ENCODE measurements at places on chromosomes 11 and 22.
A peak's percentile ranks its signal among the peaks of the same experiment; 100 is the strongest.

DNA sequence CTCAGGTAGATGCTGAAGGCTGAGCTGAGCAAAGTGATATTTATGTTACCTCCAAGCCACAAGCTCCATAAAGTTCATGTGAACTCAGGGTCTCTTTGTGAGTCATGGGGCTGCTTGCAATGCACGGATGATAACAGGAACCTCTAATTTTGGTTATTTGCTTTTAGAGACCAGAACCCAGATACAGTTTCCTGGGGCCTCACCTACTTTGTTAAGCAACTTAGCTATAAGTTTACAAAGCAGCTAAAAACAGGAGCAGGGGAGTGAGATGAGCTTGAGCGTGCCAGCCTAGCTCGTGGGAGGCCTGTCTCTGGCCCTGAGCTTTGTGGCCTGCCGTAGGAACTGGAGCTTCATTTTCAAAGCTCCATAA is 29.2 kb downstream of the SREBF2 start:
- no peak for DNase-seq

DNA sequence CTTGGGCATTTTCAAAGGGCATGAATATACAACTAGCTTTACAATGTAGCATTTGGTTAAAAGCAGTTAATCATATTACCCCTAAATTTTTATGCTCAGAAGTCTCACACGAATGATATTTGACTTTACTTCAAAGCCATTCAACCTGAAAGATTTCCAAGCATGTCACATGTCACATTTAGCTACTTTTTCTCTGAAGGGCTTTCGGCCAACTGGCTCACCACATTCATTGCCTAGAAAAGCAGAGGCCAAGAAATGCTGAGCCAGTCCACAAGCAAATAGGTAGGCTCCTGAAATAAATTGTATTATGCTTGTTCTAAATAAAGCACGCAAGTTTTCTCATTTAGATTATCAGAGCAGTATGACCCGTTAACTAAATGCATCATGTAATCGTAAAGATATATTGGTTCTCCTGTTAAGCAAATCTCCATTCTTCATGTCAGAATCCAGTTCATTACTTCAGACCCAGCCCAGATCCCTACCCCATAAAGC is 30.6 kb downstream of the PAX6 start:
- DNase-seq: no peak

GRCh38 chr11:59551659-59552521 is 40.6 kb downstream of the OR4D9 start:
- DNase-seq: peak; percentile 87

GRCh38 chr11:92702037-92702804 is 267.2 kb upstream of the MTNR1B start:
- DNase-seq: peak; percentile 8

DNA sequence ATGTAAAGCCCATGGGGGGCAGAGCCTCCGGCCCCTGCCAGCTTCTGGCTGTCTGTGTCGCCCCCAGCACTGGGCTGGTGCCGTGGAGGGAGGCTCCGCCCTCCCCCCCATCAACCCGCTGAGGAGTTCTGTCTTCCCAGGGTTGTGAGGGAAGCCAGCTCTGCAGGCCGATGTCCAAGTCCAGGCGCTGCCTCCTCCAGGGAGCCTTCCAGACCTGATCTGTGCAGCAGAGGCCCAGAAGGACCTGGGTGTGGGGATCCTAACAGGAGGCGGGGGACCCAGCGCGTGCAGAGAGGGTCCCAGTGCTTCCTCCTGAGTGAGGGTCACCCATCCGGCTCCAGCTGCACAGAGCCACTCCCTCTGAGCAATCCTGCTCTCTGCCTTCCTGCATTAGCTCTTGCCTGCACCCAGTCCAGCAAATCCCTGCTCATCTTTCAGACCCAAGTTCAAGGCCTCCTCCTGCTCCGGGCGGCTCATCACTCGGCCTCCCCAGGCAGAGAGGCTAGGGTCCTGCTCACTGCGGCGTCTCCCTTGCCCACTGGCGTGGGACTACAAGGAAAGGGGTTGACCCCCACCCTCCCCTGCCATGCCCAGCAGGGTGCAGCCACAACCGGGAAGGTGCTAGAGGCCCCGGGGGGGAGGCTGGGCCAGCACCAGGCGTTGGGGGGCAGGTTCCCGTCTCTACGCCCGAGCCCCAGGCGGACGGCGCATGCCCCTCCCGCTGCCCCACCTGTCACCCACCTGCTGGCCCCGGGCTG is 16.4 kb downstream of the PRR33 start:
- DNase-seq: no peak

GRCh38 chr22:22576244-22576988 is 17.4 kb upstream of the PRAME start:
- DNase-seq: peak; percentile 27

- no peak for DNase-seq
Measured at GRCh38 chr11:131561972-131562371, 191.6 kb downstream of the NTM start.

DNA sequence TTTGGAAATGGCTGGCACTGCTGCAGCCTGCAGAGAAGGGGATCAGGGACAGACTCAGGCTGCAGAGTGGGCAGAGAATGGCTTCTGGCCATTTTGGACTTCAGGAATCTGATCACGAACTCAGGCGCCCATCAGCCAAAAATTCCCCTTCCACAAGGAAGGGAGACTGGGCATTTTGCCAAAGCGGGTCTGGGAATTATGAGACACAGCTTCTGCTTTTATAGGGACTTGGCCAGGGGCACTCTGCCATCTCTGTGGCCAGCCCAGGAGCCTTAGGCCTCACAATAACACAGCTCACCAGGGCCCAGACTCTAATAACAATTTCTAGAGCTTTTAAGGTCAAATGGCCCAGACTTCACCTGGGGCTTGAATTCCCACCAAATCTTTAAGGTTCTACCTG is 74.7 kb downstream of the CHST1 start:
- DNase-seq: peak; percentile 11

GRCh38 chr11:69013009-69013951 is at the start of gene MRGPRF:
MRGPRF (minus strand) TSS chr11:69013246; CDS start chr11:69009901, 3,345 bp downstream.
- peak; percentile 98 for DNase-seq

GRCh38 chr11:122863704-122864326 is 18.7 kb upstream of the JHY start:
- peak; percentile 72 for DNase-seq

DNA sequence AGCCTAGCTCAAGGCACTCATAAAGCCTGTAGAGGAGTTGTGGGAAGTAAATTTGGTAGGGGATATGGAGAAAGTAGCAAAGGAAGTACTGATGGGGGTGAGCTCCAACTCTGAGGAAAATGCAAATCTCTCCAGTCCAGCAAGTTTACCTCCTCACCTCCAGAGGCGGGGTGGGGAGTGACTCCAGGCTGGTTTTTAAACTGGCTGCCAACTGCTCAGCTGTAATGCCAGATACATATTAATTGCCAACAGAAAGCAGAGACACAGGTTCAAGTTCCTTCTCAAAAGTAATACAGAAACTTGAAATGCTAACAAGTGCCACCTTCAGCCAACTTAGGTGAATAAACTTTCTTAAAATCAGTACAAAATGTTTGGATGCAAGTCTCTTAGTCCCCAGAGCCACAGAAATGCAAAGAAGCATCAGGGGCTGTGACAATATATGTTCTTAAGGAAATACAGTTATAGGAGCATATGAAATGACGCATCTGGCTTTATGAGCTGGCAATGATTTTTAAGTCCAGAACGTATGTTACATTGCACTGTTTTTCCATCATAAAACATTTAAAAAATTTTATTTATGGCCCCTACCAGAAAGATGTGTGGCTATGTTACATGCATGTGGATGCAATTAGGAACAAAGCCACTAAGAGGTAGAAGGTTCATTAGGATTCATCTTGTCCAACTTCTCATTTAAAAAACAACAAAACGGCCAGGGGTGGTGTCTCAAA is 436.4 kb upstream of the CCDC90B start:
- DNase-seq: peak; percentile 91

GRCh38 chr11:14029440-14029839 is 66.9 kb downstream of the SPON1 start:
- DNase-seq: peak; percentile 32

GRCh38 chr11:105492010-105492409 is 117.9 kb upstream of the GRIA4 start:
- no peak for DNase-seq

DNA sequence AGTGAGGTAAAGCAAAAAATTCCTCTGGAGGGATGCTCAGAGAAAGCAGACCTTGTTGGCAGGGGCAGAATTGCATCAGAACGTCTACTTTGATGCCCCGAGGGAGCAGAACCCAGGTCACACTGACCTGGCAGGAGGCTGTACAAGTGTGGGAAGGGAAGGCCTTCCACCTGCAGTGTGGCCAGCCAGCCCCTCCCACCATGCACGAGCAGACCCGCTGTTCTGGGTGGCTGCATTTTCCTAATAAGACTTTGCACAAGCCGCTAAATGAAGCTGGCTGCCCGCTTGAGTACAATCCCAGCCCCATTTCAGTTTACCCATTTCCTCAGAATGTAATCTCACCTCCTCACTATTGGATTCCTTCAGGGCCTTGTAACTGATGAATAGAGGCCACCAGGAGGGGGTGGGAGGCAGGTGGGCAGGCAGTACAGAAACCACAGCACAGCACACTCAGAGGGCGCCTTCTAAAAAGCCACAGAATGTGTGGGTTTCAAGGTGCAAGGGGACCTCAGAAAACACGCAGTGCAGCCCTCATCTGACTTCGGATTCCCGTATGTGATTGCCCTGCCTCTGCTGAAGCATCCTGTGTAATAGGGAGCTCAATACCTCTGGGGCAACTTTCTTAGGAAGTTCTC is 316.6 kb downstream of the OPCML start:
- DNase-seq: no peak

DNA sequence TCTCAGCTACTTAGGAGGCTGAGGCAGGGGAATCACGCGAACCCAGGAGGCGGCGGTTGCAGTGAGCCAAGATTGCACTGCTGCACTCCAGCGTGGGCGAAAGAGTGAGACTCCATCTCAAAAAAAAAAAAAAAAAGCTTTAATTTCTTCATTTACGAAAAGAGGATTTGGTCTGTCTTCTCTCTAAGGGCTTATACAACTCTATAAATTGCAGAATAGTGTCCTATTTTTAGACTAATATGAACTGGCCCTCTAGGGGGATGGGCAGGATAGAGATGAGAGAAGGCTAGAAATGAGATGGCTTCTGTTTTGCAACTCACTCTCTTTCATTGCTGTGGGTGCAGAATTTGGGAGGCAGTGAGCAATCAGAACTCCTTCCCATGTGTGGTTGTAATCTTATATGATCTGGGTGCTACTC is 11.3 kb downstream of the MAML2 start:
- DNase-seq: no peak

GRCh38 chr11:86615487-86615886 is 56.9 kb downstream of the ME3 start:
- no peak for DNase-seq

DNA sequence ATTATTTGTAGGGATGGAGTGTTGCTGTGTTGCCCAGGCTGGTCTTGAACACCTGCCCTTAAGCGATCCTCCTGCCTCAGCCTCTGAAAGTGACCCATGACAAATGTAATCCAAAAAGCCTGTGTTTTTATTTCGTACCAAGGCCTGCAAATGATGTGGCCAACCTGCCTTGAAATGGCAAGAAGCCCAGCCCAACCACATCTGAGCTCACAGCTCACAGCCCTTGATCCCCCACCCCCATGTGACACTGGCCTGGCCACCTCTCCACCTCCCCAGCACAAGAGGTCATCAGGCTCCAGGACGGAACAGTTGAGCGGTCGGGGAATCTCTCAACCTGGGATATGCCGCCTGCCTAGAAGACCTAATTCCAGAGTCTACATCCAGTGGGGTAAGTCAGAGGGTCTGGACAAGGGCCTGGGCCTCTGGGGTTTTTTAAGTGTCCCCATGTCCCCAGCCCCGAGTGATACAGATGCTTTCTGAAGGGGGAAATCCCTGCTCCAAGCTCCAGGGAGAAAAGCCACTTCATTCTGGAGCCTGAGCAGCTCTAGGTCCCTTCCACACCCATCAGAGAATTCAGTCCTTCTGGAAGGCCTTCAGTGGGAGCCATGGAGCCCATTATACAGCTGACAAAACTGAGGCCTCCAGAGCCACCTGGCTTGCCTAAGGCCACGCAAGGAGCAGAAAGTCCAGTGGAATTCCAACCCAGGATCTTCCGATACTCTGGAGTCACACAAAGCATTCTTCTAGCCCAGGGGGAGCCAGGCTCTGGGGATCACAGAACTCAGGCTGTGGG is 70.7 kb downstream of the MN1 start:
- no peak for DNase-seq

GRCh38 chr22:26197425-26197824 is 28.2 kb downstream of the SEZ6L start:
- no peak for DNase-seq

DNA sequence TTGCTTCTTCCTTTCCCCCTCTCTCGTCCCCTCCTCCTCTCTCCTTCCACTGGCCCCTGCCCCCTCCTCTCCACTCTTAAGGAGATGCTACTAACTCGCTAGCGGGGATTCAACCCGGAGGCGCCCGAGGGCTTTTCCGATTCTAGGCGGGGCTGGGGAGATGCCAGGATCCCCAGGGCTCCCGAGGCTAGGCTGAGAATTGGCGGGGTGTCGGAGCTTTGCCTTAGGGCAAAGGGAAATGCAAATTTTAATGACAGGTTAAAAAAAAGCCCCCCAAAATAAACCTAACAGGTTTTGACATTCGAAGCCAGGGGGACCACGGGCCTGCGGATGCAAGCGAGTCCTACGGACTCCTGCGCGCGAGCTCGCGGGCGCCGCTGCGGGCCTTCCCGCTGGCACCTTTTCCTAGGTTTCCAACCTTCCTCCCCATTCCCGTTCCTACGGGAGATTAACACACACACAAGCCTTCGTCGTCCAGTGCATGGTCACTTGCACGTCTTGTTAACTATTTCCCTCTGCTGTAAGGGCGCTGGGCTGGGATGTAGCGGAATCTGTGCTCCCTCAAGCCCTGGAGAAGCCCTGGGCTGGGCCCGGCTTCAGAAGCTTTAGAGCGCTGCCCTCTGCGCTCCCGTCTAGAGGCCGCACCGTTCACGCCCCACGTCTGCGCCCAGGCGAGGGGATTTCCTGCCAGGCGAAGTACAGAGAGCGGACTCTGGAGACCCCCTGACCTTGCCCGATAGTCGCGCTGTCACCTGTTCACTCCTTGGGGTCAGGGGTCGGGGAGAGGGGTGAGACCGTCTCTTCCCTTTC is 729 bp upstream of the ALX4 start:
- DNase-seq: peak; percentile 50

- peak; percentile 70 for DNase-seq
Measured at GRCh38 chr22:43152357-43153071, 1.2 kb downstream of the TSPO start.

- DNase-seq: no peak
Measured at GRCh38 chr11:45906096-45906682, 882 bp downstream of the FREY1 start.

GRCh38 chr22:48257685-48258055 is 1495.2 kb downstream of the TBC1D22A start:
- DNase-seq: no peak

- DNase-seq: peak; percentile 28
Measured at GRCh38 chr11:123536690-123537437, 106.8 kb downstream of the GRAMD1B start.

Data from muscle of leg (tissue), 16 donors.